CD4-positive, alpha-beta T cell treated with Interleukin-4 for 4 hours (primary cell): ENCODE measurements at places on chromosomes 6 and 20.

- no peak for DNase-seq
Observed at GRCh38 chr6:11412616-11413015, 124.9 kb upstream of the TMEM170B start.

GRCh38 chr20:48241482-48241881 is 456.2 kb upstream of the SULF2 start:
- DNase-seq = no peak

DNA sequence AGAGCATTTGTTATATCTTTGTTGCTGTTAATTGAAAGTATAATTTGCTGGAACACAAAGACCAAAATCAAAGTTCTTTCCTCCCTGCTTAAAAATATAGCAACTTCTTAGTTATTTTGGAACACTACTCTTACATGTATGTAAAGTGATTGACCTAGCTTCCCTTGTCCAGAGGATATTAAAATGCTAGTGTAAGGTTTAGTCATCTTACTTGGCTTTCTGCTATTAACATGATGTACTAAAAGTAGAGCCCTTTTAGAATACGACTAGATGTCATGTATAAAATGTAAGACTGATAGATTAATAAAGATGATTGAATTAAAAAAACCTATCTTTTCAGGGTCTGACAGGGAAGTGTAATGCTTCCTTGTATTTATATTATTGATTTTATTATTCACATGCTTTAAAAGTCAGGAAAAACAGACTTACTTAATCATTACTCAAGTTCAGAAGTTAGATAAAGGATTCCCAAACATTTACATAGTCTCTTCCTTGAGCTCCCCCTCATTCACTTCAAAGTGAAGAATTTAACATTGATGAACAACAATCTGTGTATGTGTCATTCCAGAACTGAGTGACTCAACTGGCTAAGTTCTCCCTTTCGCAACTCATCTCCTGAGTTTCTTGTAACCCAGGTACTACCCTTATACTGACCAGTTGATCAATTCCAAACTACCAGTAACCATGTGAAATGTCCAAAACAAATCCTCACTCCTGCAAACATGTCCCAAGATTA is 50.9 kb downstream of the BTBD9 start:
- DNase-seq = no peak

DNA sequence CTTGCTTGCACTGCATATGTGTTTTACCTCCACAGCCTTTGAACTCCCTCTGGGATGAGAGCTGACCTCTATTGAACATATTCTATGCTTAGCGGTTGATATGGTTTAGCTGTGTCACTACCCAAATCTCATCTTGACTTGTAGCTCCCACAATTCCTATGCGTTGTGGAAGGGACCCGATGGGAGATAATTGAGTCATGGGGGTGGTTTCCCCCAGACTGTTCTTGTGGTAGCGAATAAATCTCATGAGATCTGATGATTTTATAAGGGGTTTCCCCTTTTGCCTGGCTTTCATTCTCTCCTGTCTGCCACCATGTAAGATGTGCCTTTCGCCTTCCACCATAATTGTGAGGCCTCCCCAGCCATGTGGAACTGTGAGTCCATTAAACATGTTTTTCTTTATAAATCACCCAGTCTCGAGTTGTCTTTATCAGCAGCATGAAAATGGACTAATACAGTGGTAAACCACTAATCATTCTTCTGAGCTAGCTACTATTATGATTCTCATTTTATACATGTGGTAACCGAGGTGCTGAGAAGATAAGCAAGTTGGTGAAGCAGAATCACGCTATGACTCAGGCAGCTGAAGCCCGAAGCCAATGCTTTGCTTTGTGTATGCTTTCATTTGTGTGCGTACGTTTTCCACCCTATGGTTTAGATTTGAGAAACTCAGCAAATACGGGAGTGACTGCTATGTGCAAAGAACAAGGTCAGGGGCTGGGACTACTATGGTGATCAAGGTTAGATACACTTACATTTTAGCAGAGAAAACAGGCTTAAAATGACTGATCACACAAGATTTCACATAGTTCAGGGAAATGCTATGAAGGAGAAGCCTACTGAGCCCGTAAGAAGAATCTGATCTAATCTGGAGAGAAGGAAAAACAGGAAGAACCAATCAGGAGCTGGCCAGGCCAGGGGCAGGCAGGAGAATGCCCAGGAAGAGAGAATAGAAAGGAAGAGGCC is 363.5 kb downstream of the ESR1 start:
- peak; percentile 90 for DNase-seq

DNA sequence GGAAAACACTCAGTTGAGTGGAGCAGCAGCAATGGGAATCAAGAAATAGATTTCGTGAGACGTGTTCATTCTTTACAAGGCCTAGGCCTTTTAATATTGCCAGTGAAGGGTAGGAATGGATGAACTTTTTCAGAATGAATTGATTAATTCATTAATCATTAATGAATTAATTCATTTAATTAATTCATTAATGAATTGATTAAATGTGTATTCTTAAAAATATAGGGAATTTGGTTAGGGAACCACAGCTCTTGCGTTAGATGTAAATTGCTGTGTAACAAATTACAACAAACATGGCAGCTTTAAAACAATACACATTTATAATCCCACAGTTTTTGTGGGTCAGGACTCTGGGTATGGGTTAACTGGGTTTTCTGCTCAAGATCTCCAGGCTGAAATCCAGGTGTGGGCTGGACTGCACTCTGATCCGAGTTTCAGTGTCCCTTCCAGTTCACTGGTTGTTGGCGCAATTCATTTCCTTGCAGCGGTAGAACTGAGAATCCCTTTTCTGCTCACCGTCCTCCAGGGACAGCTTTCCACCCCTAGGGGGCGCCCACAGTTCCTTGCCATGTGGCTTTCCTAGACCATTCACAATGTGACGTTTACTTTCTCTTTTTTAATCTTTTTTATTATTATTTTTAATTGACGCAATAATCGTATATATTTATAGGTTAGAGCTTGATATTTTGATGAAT is 32.8 kb upstream of the BCAS1 start:
- DNase-seq = peak; percentile 71
